H1 (cell line): ENCODE measurements at places on chromosomes 5 and 9.
A peak's percentile ranks its signal among the peaks of the same experiment; 100 is the strongest.

GRCh38 chr9:86563350-86563749 is 209.1 kb upstream of the TUT7 start:
- DNase-seq: no peak

DNA sequence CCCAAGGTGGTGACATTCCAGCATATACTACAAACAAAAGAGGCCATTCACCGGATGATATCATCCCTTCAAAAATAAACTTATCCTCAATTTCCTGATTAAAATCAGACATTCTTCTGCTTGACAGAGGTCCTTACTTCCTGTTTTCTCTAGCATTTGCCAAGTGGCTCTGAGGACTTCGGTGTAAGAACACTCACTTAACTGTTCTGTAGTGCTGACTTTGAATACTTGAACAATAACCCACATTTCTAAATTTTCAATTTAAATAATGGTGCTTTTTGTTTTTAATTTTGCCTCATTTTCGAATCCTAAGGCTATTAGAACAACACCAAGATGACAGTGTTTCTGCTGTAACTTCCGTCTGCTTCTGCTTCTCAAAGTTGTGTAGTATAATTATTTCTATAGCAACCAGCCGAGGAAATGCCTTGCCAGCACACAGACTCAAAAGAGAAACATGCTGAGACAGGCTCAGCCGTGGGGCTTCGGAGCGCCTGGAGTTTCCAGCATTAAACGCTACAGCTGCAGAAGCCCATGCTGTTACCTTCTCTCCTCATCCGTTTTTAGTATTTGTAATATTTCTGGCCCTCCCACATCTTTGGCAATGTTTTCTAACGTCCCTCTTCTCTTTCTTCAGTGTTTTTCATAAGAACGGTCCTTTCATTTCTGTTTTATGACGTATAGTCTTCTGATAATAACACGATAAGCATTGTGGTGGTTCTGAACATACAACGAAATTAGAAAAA is 19.5 kb upstream of the ANXA1 start:
- no peak for DNase-seq

GRCh38 chr5:85604378-85604777 is 1013.4 kb upstream of the COX7C start:
- DNase-seq: no peak

DNA sequence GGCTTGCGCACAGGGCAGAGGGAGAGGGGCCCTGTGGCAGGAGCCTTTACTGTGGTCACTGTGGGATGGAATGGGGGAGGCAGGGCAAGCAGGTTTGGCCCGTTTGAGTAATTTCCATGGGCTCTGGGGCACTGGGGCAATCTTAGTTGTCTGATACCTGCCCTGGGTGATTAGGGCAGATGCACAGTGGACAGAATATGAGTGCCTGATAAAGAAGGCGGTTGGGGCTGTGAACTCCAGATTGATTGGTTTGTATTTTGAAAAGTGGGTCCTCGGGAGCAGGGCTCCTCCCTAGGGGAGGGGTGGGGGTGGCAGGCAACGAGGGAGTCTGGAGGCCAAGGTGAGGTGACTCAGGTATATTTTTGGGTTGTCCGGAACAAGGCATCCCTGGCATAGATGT is 247.5 kb downstream of the NSG2 start:
- peak; percentile 11 for DNase-seq

GRCh38 chr5:99045871-99046270 is 117.1 kb upstream of the CHD1 start:
- no peak for DNase-seq

GRCh38 chr5:33261305-33261704 is 179.5 kb upstream of the TARS1 start:
- no peak for DNase-seq

DNA sequence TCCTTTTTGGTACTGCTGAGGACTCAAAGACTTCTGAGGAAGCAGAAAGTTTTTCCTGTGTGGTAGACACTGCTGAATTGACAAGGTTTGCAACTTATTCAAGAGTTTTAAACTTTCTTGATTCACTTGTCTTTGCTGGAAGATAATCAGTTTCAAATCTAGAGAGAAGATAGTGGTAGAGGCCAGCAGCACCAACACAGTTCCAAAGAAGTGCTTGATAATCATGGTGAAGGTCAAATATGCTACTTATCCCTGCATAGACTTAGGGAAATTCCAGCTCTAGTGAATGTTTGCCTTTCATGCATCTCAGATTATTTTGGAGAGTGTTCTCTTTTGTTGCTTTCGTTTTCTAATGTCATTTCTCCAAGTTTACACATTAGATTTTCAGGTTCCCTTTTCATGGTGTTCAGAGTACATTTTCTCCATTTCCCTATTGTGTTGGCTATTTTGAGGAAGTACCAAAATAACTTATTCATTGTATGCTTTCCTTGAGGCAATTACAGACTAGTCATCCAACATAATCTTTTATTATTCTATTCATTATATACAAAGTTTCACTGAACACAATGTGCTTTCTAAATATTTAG is 550 bp downstream of the IFNE start:
- DNase-seq: no peak

GRCh38 chr9:35666045-35666444 is 1.1 kb upstream of the ARHGEF39 start:
- DNase-seq: no peak

GRCh38 chr9:130837643-130838042 is 2.6 kb downstream of the ABL1 start:
- no peak for DNase-seq

DNA sequence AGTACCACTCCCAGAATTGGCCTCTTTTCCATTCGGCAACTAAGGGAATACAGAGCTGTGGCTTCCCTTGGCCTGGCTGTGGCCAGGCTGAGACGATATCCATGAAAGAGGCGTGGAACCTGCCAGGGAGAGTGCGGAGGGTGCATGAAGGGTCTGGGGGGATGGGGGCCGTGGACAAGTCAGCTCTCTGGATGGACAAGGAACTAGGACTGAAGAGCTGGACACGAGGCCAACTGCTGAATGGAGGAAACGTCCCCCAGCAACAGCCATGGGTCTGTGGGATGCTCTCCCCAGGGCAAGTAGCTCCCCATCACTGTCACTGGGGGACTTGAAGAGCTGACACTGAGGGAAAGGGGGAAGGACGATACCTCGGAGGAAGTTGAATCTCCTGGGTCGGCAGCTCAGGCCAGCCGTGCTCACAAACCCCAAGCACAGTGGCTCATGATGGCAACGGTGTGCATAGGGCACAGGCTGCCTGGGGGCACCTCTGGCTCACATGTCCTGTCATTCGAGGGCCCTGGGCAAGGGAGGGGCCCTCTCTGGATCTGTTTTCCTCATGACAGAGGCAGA is 4.1 kb upstream of the OLFM1 start:
- no peak for DNase-seq

DNA sequence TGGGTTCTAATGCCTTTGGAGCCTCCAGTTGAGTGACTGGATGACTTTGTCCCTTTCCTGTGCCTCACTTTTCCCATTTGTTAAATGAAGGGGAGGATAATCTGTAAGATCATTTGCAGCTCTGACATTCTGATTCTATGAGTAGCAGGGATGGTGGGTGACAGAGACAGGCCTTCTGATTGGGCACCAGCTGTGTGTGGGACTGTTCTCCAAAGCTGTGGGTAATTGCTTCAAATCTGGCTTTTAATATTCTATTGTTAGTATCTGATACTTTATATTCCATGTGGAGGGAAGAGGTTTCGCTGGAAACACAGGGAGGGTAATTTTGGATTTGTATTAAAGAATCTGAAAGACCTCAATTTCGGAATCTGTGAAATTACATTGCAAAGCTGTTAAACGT is 102.7 kb downstream of the FBXO38 start:
- no peak for DNase-seq

- DNase-seq: no peak
These were observed 7.2 kb downstream of the EGFL7 start for GRCh38 chr9:136669791-136670464.

DNA sequence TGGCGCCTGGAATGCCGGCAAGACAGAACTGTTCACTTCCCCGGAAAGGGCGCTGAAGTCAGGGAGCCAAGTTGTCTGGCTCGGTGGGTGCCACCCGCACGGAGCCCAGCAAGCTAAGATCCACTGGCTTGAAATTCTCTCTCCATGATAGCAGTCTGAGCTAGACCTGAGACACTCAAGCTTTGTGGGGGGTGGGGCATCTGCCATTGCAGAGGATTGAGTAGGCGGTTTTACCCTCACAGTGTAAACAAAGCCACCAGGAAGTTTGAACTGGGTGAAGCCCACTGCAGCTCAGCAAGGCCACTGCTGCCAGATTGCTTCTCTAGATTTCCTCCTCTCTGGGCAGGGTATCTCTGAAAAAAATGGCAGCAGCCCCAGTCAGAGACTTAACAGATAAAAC is 277.4 kb downstream of the SLCO4C1 start:
- no peak for DNase-seq

- DNase-seq: no peak
These were observed 188.6 kb downstream of the ADGRV1 start for GRCh38 chr5:90747175-90747574.

DNA sequence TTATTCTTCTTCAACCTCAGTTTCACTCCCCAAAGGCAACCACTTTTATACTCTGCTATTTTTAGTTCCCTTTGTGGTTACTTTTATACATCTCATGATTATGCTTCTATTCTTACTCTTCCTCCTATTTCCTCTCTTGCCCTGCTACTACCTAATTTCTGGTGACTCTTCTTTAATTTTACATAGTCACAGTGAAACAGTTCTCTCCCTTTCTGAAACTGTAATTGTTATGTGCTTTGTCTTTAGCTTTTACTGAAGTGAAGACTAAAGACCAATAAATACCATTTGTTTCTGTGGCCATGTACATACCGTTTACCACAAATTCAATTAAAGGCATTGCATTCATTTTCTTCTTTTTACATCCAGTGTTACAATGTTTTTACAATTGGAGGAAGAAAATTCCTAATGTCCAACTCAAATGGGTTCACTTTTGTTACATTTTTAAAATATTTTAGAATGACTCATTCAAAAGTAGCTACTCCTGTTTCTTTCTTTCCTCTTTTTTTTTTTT is 410.6 kb downstream of the PSAT1 start:
- no peak for DNase-seq

GRCh38 chr9:27572061-27572460 is 1.2 kb downstream of the C9orf72 start:
- DNase-seq: no peak

DNA sequence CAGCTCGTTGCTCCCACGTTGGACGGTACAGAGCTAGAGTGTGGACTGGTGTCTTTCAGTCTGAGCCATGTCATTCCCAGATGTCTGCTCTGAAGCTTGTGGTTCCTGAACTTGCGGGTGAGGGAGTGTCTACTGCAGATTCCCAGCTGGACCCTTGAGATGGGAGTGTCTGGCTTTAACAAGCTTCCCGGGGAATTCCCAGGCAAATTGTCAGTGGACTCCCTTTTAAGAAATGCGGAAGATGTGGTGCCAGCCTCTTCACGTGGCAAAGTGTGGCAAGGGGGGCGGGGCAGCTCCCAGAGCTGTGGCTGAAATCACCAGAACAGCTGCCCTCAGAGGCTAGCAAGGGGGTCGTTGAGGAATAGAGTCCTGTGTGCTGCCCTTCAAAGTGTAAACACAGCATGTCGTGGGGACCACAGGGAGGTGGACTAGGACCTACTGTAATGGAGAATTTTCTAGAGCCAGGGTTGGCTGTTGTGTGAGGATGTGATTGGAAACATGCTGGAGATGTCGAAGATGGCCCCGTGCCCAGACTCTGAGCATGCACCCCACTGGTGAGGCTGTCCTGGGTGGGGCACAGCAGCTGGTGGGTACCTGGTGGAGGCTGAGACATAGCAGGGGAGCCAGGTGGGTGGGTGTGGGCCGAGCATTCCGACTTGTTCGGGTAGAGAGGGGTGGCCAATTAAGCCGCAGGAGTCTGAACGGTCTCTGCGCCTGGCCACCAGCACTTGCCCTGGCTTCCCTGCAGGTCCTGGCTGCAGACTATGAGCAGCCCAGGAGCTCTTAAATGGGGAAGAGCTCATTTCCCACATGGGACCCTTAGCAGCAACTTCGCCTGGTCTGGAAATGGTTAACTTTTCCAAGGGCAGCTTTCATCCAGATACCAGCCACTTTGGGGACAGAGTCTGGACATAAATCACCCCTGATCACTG is 37.4 kb downstream of the PRRX2 start:
- no peak for DNase-seq

DNA sequence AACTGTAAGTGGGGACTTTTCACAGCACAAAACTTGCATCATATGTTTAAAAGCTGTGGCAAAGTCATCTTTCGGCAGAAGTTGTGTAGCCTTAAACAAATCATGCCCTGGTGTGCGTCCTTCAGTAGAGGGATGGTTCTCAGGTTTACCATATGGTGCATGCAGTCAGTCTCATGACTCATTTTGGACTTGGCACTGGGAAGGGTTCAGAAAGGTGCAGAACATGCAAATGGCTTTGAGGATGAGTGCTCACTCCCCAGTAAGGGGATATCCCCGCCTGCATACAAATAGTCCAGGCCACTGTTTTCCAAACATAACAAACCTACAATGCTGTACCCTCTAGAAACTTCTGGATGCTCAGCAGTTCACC is 260.3 kb downstream of the NDUFS4 start:
- no peak for DNase-seq

DNA sequence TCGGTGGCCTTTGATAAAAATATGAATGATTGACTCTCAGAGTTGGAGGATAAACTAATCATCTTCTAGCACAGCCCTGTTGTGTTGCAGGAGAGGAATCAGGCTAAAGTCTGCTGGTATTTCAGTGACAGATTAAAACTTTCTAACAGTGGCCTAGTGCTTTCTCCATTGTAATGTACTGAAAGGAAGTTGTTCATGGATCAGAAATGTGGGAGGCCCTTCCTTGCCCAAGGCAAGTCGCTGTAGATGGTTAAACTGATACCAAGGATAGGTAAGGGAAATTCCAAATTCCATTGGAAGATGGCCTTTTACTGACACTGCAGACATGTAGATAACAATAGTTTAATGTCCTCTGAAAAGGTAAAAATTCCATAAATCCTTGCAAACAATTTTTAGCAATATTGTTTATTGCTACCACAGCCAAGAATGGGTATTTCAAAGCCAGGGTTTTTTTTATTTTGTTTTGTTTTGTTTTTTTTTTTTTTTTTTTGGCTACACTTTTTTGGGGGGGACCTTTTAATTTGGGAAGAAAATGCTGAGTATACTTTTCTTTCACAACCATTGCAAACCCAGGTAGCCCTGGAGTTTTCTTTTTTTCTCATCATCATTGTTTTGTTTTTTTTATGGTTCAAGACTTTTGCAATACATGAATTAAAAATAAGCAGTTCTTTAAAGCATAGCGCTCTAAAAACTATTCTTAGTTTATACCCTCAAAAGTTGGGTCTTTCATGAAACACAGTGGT is 35.5 kb downstream of the WDR36 start:
- peak; percentile 34 for DNase-seq
